ENCODE measurements at places on chromosomes 1 and 21. TPM values are rescaled to one million over a fixed set of nuclear protein-coding genes. Genes with fewer than 3 reads are reported as not detected.

GRCh38 chr1:59664166-59664565 lies 150.6 kb upstream of the HOOK1 start:
- DNase-seq: no peak

GRCh38 chr1:53992085-53992874 lies 25.7 kb downstream of the LDLRAD1 start:
- DNase-seq: no peak

DNA sequence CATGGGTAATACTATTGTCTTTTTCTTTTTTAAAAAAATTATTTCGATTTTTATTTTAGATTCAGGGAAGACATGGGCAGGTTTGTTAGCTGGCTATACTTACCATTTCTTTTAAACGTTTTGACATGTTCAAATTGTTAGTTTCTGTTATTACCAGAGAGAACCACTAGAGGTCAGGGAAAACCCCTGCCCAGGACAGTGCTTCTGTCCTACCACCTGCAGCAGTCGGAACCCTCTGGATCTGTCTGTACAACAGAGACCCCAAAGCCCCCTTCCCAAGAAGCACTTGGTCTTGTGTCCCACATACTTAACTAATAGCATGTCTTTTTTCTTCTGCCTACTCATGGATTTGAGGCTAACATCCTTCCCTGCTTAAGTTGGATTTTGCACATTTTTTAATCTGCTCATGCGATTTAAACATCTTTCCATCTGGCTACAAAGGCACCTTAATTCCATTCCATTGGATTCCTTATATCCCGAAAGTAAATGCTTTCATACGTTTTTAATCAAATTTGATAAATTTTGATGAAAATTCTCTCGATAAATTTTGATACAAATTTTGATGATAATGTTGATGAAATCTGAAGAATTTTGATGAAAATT lies 10.0 kb upstream of the C1orf115 start:
- no peak for DNase-seq

- no peak for DNase-seq
Observed at GRCh38 chr1:231639819-231640218, 13.2 kb downstream of the DISC1 start.

GRCh38 chr1:83055391-83056170 lies 943.4 kb downstream of the TTLL7 start:
- DNase-seq: no peak

DNA sequence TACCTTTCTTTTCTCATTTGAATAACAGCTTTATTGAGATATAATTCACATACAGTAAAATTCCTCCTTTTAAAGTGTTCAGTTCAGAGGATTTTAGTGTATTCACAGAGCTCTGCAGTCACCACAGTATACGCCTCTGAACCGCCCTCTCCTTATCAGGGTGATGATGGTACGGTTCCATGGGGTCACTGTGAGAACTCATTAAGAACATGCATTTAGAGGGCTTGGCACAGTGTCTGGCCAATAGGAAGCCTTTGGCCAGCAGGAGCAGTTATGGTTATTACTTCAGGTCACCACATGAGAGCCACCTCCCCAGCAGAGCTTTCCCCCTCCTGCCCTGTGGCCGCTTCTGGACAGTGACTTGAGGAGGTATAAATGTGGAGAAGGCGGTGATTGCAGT lies 27.3 kb downstream of the KCNQ4 start:
- DNase-seq: no peak

DNA sequence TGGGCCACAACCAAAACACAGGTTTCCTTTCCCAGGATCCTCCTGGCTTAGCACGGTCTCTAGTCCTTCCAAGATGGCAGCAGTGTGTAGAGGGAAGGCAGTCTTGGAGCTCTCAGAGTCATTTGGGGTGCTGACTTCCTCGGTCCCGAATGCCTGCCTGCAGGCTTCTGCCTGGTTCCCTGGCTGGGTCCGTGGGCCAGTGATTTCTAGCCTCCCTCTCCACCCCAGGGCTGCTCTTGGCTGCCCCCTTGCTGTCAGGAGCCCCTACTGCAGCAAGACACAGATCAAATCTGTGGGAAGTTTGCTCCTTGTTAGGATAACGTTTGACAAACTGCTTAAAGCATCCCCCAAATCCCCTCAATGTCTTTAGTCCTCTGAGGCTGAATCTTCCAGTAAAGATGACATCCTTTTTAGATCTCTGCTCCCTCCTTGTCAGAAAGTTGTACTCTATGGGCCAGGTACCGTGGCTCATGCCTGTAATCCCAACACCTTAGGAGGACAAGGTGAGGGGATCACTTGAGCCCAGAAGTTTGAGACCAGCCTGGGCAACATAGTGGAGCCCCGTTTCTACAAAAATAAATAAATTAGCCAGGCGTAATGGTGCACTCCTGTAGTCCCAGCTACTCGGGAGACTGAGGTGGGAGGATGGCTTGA lies 272.5 kb downstream of the RRAGC start:
- peak; percentile 57 for DNase-seq

GRCh38 chr1:218872928-218873327 lies 300.8 kb upstream of the LYPLAL1 start:
- DNase-seq: no peak

DNA sequence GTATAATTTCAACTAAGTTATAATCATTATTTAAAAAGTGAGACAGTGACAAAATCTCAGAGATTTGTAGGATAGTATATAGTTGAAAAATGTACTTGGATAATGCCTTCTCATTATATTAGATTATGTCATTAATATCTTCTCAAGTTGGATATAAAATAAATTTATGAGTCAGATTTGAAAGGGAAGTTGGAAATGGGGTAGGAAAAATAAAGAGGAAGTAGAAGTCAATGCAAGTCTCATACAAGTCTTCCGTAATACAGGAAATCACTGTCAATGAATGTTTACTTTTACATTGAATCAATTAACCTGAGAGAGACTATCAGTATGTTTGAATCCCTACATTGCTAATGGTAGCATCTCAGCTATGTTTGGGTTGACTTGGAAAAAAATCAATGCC lies 16.2 kb upstream of the RNPC3 start:
- DNase-seq: no peak

DNA sequence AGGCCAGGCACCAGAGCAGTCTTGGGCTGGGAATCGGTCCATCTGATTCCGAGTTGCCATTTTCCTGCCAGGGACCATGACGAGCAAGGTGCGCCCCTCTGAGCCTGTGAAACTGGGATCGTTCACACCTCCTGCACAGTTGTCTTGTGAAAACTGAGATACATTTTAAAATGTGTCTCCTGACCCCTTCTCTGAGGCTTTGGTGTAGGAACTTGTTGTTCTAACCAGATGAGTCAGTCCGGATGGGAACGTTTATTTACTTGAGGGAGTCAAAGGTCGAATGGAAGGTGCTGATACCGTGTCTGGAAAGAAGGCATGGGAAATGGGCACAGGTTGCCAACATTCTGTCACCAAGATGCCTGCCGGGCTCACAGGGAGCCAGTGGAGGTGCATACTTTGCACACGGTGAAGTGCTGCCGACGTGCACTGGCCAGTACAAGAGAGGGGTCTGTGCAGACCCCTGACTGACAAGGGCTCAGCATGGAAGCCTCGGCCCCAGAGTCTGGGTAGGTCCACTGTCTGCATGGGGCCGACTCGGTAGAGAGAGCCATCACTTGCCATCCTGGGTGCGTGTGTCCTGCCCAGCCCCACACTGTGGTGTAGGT lies 7.4 kb upstream of the KCNN3 start:
- no peak for DNase-seq

- DNase-seq: no peak
Observed at GRCh38 chr1:148010527-148010926, 82.3 kb downstream of the GPR89B start.

DNA sequence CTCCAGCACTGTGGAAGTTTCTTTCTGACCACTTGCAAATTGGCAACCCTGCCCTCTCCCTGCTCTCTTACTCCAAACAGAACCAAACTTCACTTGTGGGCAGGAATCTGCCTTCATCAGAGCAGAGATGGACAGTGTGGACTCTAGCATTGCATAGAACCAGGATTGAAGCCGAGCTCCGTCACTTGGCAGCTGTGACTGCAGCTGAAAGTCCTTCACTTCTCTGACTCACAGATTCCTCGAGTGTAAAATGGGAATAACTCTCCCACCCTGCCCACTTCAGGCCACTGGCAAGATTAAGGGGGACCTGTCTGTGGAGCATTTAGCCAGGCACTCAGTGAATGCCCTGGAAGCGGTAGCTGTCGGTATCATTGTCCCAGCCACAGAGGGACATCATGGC lies 75.7 kb upstream of the ZBTB40 start:
- no peak for DNase-seq

DNA sequence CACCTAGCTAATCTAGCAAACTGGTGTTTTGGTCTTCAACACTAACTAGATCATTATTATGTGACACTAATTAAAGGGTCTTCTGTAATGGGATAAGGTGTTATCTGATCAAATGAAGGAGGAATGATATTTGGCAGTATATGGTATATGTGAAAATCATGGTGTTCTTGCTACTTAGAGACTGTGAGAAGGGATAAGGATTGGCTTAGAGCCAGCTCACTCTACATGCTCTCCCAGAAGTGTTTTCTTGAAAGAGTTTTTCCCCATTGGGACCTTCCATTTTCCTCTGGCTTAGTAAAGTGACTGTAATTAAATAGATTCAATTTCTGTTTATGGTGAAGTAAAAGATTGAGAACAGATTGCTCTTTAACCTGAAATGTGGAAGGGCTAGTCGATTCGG lies 71.2 kb upstream of the RGL1 start:
- DNase-seq: no peak

DNA sequence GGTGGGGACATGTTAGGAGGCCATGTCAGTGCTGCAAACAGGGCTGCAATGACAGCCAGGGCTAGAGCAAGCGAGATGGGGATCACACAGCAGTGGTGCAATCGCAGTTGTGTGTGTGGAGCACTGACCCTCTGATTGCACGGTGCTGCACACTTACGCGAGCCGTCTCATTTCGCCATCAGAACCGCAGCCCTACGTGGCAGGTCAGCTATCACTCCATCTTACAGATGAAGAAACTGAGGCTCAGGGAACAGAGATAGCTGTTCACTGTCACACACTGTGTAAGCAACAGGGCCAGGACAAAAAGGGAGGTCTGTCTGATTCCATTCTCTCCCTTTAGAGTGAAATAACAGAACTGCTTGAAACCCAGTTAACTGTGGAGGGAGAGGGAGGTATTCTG lies 104.8 kb upstream of the SLC45A1 start:
- DNase-seq: no peak

GRCh38 chr1:157081707-157082106 lies 17.9 kb downstream of the ETV3L start:
- DNase-seq: no peak

DNA sequence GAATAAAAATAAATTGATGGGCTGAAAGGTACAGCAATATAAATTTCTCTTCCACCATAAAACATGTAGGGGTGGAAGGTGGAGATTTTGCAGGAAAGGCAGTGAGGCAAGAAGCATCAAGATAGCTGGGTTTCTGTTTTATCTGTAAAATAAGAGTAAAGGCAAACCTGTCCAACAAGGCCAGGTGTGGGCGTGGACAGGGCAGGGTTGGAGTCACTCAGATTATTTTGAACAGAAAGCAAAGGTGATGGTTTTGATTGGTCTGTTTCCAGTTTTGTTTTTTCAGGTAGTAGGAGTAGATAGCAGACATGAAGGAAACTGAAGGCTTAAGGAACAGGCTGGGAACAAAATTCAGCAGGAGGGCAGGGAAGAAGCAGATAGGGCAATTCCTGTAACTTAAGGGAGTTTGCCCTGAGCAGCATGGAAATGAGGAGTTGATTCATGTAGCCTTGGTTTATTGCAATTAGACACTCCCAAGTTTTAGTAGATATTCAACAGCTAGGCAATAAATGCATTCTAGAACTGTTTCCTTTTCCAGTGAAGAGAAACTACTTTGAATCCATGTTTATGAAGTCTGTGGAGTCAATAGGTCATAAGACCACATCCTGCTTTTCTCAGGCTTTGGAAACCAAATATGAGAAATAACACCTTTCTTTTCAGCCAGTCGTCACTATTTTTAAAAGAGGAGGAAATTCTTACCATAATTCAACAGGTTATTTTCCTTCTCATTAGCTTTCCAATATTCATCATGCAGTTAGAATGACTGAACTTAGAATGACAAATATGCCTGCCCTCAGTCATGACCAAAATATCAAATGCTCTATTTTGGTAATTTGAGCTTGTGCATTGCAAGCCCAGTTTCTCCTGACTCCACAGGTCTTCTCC lies 38.7 kb upstream of the CD55 start:
- no peak for DNase-seq

GRCh38 chr1:205356440-205357139 lies at the start of gene KLHDC8A:
KLHDC8A (minus strand) TSS chr1:205356922; CDS start chr1:205343604, 13,318 bp downstream.
- DNase-seq: no peak

DNA sequence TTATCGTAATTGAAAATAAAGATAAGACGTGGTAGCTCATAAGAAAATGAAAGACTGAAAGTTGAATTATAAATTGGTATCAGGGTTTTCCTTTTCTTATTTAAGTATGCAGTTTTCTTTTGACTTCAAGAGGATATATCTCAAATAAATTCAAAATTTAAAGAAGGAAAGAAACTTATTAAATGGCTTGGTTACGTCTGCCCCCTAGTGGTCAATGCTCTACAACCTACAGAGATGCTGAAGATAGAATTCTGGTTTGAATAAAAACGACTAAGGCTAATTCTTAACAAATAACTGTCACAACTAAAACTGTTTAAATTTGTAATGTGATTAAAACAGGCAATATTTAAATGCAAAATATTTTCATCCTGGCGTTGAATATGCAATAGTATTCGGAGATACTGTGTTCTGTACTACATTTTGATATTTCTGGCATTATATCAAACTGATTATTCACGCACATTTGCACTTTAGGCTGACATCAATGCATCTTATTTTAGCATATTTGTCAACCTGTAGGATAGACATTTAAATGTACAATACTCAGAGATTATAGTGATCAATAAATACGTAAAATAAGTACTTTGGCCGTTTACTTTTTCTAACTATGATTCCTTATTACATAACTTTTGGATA lies 26.8 kb downstream of the IFI44 start:
- DNase-seq: peak; percentile 49

GRCh38 chr1:41874151-41874719 lies 44.5 kb downstream of the HIVEP3 start:
- no peak for DNase-seq

- DNase-seq: no peak
Observed at GRCh38 chr1:115753830-115754229, 14.7 kb downstream of the CASQ2 start.

Gene MAP10
- total RNA-seq: 1.9 TPM

Gene S100A1
- not detected for total RNA-seq

Gene ILDR2
- total RNA-seq: 15.8 TPM

Gene SLC45A1
- total RNA-seq: 0.48 TPM

Gene AKNAD1
- total RNA-seq: not detected

Data from activated T-cell treated with anti-CD3 and anti-CD28 coated beads, Interleukin-2, amount 50 U/mL, for 72 hours (primary cell).